ENCODE measurements at places on chromosomes 3 and 15. TPM values are rescaled to one million over a fixed set of nuclear protein-coding genes. Genes with fewer than 3 reads are reported as not detected.

DNA sequence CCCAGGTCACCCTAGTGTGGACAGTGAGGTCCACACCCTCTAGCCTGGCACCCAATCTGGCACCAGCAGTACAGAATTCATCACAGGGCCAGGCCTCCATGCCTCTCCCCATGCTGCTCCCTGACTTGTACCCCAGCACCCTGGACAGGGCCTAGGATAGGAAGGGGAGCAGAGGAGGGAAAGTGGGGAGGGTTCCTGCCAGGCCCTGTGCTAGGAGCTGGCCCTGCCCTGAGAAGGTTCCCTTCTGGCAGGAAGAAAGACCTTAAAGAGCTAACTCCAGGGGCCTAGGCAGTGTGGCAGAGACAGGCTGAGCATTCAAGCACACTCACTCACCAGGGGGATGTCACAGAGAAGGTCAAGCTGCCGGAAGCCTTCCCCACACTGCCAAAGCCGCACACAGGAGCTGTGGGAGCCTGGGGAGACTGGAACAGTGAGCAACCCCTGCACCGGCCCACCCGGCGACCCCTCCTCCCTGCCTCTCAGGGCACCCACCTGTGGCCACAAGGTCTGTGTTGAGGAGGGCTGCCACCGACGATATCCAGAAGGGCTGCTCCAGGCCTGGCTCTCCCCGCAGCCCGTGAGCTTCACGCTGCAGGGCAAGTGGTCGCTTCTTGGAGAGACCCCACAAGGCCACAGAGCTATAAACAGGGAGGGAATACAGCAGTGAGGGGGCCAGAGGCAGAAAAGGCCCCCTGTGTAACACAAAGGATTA is 7.4 kb downstream of the RRP9 start:
- DNase-seq: no peak

The ARPIN gene
- total RNA-seq: 4.4 TPM

GRCh38 chr15:99441444-99441800 is 124.4 kb upstream of the MEF2A start:
- DNase-seq: no peak

The RASL12 gene
- not detected for total RNA-seq

GRCh38 chr15:50358845-50359244 is 3.8 kb upstream of the GABPB1 start:
- peak; percentile 66 for DNase-seq

DNA sequence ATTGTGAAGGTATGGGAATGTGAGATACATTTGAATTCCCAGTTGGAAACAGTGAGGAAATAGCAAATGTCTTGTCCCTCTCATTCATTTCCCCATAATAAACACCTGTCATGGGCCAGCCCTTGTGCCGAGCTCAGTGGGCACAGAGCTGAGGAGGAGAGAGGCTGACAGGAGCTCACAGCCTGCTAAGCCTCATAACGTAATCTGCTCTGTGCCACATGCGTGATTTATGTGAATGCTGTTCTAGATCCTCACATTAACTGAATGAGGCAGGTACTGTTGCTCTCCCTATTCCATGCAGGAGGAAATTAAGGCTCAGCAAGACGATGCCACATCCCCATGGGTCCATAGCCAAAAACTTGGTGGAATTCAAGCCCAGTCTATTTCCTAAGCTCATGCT is 35.2 kb upstream of the RHO start:
- DNase-seq: no peak

GRCh38 chr15:78324144-78324543 is 16.0 kb upstream of the CRABP1 start:
- no peak for DNase-seq

DNA sequence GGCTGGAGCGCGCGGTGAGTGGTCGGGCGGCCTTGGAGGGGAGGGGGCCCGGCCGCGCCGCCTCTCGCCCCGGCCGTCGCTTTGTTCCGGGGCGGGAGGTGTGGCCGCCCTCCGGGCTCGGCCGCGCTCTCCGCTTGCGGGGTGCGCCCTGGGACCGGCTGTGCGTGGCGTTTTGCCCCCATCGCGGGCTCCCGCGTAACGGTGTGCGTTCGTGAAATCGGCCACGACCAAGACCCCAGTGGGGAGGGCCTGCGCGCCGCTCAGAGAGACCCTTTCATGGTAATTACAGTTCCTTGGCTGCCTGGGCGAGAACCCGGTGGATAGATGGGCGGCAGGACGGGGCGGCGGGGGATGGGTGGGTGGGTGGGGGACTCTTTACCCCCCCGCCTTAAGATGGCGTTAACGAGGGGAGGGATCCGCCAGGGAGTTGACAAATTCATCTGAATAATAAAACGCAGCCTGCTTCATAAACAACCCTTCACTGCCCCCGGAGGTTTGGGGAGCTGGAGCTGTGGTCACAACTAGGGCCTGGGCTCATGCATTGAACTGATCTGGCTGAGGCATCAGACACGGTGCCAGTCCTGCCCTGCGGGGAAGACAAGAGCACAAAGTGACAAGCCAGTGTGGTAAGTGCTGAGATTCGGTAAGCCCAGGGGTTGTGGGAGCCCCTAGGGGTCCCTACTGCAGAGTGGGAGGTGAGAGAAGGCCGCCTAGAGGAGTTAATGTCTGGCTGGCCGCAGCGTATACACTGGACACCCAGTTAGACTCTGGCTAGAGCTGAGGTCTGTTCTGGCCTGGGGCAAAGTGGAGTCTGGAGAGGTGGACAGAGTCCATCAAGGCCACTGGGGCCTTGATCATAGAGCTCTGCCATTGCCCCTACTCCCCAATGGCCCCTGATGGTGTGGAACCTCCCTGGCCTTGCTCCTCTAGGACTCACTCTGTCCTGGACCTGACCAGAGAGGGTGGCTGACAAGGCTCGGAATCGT is 668 bp downstream of the MRAS start:
- peak; percentile 26 for DNase-seq

GRCh38 chr3:194034346-194035336 is 101.3 kb upstream of the HES1 start:
- no peak for DNase-seq

DNA sequence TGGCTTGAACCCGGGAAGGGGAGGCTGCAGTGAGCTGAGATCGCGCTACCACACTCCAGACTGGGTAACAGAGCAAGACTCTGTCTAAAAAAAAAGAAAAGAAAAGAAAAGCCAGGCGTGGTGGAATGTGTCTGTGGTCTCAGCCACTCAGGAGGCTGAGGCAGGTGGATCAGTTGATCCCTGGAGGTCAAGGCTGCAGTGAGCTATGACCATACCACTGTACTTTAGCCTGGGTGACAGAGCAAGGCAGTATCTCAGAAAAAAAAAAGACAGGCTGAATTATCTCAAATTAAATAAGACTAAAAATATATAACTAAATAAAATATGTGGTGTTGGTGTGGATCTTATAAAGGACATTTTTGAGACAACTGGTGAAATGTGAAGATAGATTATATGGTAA is 20.6 kb downstream of the SMARCC1 start:
- DNase-seq: no peak

The FOXL2NB gene
- not detected for total RNA-seq

DNA sequence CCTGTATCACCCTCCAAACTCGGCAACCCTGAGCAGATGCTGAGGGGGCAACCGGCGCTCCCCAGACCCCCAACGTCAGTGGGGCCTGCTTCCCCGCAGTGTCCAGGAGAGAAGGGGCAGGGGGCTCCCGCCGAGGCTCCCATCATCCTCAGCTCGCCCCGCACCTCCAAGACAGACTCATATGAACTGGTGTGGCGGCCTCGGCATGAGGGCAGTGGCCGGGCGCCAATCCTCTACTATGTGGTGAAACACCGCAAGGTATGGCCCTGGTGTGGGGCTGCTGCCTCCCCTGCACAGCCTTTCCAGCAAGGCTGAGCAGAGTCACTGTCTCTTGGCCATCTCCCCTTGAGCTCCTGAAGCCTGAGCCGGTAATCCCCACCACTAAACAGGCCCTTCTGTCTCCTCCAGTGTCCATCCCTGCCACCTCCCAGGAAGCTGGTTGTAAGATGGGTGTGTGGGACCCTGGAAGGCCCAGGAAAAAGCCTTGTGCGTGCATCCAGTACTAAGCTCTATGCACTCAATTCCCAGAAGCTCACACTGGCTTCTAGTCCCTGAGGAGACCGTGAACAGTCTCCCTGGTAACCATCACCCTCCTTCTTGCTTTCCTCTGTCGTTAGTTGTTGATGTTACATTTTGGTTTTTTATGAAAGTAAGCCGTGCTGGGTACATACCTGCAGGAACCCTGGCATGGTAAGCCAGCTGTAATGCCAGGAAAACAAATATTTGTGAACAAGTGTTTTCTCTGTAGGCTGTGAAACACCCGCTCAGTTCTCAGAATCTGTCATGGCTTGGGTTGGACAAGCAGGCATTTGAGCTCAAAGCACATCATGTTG is 63.3 kb downstream of the BOC start:
- DNase-seq: no peak

The ECE2 gene
- total RNA-seq: not detected

GRCh38 chr3:21952856-21953255 is 201.8 kb upstream of the ZNF385D start:
- no peak for DNase-seq

- DNase-seq: no peak
Measured at GRCh38 chr3:5250467-5251195, 63.1 kb downstream of the EDEM1 start.

The CCR3 gene
- total RNA-seq: not detected

The FBXO40 gene
- total RNA-seq: 0.08 TPM

The GOLGA6L7 gene
- not detected for total RNA-seq

DNA sequence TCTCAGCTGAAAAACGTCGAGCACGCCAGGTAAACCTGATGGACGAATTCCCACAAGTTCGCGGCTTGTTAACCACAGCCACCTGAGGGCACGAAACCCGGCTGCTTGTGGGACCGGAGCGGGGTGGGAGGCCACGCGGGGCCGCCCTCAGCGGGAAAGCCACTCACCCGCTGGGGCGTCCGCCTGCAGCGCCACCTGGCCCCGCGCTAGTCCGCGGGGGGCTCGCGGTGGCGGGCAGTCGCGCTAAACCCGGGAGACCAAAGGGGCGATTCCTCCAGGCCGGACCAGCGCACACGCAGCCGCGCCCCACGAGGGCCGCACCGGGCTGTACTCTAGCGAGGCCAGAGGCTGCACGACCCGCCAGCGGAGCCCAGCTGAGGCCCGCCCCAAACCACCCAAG is 15.7 kb upstream of the CFAP161 start:
- no peak for DNase-seq

DNA sequence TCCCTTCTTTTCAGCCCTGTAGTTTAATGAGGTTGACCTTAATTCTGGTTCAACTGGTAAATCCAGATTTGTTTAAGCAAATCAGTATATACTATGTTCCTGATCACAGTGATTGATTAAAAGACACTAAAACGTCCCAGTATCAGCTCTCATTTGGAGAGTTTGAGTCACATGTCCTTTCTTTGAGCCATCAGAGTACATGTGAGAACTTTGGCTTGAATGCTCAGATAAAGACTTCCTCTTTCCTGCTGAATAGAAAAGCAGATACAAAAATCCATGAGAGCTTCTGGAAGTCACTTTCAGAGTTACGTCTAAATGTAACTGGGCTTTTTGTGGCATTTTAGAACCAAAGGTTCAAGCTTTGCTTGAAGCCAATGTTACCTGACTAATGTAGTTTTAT is 341.8 kb upstream of the SATB1 start:
- no peak for DNase-seq

GRCh38 chr3:184727357-184728009 is 15.6 kb upstream of the MAGEF1 start:
- peak; percentile 91 for DNase-seq

- DNase-seq: peak; percentile 44
Measured at GRCh38 chr3:45906681-45907407, 20.5 kb downstream of the CCR9 start.

The LRRC34 gene
- total RNA-seq: 4.9 TPM

The SEMA3B gene
- 0.96 TPM for total RNA-seq

The RPL35A gene
- total RNA-seq: 1,770 TPM

DNA sequence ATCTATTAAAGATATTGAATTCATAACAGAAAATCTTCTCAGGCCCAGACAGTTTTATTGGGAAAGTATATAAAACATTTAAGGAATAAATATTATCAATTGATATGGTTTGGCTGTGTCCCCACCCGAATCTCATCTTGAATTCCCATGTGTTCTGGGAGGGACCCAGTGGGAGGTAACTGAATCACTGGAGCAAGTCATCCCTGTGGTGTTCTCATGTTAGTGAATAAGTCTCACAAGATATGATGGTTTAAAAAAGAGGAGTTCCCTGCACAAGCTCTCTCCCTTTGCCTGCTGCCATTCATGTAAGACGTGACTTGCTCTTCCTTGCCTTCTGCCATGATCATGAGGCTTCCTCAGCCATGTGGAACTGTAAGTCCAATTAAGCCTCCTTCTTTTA is 160.5 kb downstream of the ANO10 start:
- no peak for DNase-seq

The TXNRD3 gene
- total RNA-seq: 9.4 TPM

- peak; percentile 16 for DNase-seq
Measured at GRCh38 chr3:11523572-11524101, 120.1 kb downstream of the VGLL4 start.

The HOMER2 gene
- total RNA-seq: 8.8 TPM

DNA sequence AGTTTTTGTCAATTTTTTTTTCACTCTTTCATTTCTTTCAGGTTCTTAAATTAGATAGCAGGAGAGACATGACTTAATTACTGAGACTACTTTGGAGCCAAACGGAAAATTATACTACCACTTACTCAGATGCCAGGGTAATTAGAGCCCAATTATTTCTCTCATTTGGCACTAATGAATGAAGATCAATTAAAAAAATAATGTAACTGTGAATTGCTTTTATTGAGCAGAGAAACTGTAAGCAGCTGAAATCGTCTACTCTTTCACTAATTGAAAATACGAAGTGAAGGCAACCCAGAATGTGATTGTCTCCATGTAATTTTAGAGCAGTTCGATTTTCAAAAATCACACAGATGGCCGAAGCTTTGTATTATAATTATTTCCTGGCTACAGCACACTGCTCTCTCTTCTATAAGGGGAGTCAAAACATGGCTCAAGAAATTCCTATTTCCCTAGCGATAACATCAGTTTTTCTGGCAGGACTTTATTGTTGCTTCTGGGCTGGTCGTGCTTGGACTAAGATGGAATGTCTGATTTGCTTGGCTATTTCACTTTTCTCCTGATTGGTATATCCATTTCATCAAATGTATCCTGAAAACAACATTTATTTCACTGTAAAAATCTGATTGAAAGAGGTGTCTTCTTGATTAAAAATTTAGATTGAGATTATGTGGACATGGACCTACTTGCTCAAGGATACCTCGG is 55.8 kb upstream of the PDZRN3 start:
- DNase-seq: no peak

The PPIP5K1 gene
- 13.7 TPM for total RNA-seq

GRCh38 chr3:99817047-99817436 is 620 bp upstream of the CMSS1 start:
- DNase-seq: peak; percentile 26

GRCh38 chr15:63763476-63764123 is 70.1 kb downstream of the HERC1 start:
- peak; percentile 3 for DNase-seq
